Cerebellar nuclear complex (tissue), 1 donor: ENCODE measurements at places on chromosomes 12 and 14.

- no peak for DNase-seq
Observed at GRCh38 chr12:94962670-94963069, 40.8 kb downstream of the NDUFA12 start.

- DNase-seq = no peak
Observed at GRCh38 chr12:113466454-113467141, 5.1 kb downstream of the LHX5 start.

- DNase-seq = no peak
Observed at GRCh38 chr12:76030341-76031080, 1.1 kb downstream of the PHLDA1 start.

DNA sequence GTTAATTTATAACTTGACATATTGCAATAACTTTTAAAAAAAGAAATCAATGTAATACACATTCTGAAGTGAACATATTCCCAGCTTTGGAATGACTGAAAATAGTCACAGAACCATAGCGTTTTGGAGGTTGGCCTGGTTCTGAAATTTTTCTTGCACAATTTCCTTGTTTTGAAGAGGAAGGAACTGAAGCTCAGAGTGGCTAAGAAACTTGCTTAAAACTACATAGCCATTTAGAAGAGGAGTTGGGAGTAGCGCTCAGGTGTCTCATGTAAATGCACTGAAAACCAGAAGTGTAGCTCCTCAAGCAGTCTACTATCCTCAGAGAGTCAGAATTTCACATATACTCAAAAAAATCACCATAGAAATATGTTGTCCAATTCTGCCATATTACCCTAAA lies 41.2 kb downstream of the SLC38A1 start:
- DNase-seq = no peak

DNA sequence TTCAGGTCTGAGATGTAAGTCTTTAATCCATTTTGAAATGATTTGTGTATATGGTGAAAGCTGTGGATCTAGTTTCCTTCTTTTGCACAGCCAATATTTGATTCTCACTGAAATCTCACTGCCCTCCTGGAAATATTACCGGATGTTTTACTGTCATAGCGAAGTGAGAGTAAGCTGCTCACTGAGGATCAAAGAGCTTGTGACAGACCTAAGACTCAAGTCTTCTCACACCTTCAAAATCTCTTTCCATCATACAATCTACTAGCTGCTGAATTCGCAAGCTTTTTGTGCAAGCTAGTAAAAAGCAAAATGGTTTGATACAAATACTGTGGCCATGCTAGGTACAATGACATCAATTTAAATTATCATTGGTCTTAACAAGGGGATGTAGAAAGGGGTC lies 3.9 kb downstream of the LRRK2 start:
- no peak for DNase-seq

DNA sequence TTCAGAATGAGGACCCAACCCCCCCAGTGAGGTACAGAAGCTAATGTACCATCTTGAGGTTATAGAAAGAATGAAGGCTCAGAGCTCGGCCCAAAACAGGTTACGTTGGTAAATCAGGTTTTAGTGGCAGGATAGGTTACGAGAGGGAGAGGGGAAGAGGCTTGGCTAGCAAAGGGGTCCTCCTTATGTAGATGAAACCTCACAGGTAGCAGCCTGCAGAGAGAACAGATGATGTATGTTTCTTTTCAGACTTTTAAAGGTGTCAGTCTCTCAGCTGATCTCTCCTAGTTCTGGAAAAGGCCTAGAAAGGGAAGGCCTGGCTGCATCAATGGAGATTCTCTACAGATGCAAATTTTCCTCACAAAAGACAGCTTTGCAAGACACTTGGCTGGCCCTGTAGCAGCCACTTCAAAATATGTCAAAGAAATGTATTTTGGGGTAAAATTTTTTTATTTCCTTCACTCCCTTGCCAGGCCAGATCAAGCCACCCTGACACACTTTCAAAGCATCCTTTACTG lies 71.7 kb upstream of the CPSF6 start:
- DNase-seq = no peak

DNA sequence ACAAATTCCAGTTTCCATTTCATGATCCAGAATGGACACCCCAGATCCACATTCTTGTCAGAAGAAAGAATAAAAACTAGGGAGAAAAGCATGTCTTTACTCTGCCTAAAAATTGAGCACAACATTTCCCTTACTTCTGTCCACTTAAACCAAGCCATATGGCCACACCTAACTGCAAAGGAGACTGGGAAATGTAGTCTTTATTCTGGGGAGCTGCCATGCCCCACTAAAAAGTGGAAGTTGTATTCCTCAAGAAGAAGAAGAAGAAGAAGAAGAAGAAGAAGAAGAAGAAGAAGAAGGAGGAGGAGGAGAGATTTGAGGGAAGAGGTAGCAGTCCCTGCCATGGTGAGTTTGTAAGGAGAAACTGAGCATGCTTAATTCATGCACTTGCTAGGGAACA lies 84.5 kb downstream of the GPR65 start:
- DNase-seq = no peak
